ENCODE measurements at places on chromosomes 2 and 18.

- DNase-seq = no peak
Measured at GRCh38 chr2:85681776-85682175, 12.4 kb upstream of the GNLY start.

DNA sequence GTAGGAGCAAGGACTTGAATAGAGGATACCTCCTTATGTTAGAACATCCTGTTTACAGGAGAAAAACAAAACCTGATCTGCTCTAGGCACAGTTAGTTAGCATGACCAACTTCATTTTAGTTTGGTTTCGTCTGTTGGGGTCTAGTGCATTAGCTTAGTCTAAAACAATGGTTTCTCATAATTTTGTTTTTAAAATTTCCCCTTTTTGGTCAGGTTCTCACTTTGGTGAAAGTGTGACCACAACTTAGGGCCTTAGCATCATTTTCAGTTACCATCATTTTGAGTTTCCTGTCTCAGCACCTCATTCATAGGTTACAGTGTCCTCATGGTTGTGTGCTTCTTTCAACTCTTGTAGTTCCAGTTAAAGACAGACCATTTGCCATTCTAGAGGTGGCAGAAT is 1277.0 kb upstream of the SLC39A10 start:
- DNase-seq = no peak

GRCh38 chr18:50183556-50183955 is 11.4 kb downstream of the MYO5B start:
- DNase-seq = no peak

- DNase-seq = no peak
Measured at GRCh38 chr2:98455494-98455976, 10.9 kb downstream of the INPP4A start.

GRCh38 chr2:135096665-135097446 is 44.8 kb downstream of the RAB3GAP1 start:
- DNase-seq = no peak

GRCh38 chr2:189530965-189531637 is 49.5 kb downstream of the SLC40A1 start:
- DNase-seq = no peak

GRCh38 chr18:34740101-34740500 is 30.0 kb downstream of the DTNA start:
- no peak for DNase-seq

GRCh38 chr2:45909677-45910191 is 258.3 kb downstream of the PRKCE start:
- no peak for DNase-seq

DNA sequence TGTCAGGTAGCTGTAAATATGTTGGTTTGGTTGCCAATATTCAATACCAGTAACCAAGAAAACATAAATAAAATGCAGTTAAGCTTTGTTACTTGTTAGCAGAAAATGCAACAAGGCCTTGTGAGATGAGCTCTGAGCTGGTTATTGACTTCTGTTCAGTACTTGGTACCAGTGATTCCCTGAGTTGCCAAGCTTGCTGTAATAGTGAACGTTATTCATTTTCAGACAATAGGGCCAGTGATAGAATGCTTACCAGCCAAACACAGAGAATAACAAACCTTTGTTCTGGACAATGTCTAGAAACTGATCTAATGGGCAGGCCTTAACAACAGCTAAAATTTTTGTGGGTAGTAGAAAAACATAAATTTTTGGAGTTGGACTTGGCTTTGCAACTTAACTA is 29.5 kb downstream of the RASGRP3 start:
- DNase-seq = no peak

- DNase-seq = no peak
Measured at GRCh38 chr2:60925994-60926740, 44.8 kb downstream of the REL start.

- DNase-seq = no peak
Measured at GRCh38 chr2:233989221-233989858, 61.2 kb upstream of the SPP2 start.

GRCh38 chr2:215998636-215999035 is 14.7 kb downstream of the MREG start:
- DNase-seq = no peak

DNA sequence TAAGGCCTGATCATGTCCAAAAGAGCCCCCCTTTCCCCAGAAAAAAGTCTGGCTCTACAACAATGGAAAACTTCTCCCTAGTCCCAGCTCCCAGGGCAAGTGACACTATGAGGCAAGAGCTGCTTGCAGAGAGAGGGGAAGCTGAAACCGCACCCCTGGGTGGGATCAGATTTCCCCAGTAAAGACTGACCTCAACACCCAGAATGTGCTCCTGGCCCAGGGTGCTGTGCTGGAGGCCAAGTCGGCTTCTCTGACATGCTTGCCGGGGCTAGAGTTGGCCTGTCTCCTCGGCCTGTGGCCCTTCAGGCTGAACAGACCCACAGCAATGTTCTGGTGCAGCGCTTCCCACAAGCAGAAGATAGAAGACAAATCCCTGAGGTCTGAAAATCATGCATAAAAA is 18.4 kb upstream of the ST8SIA3 start:
- no peak for DNase-seq

DNA sequence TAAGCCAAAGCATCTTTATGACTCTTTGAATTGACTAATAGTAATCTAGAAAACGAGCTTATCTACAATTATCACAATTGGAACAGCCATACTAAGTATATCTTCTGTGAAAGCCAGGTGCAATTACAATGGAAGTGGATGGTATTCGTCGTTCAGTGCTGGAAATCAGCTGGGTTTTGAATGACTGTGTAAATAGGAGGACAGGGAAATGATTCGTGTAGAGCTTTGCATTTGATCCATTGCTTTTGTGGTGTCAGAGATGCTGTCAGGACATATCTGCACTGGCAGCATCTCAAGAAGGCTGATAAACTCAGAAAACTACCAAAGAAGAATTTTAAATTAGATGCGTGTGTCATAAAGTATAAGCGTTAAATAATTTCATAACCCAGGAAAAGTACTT is 187.1 kb downstream of the ZNF407 start:
- no peak for DNase-seq

- no peak for DNase-seq
Measured at GRCh38 chr2:7692657-7693161, 775.5 kb downstream of the RNF144A start.

GRCh38 chr2:196260546-196260945 is 89.2 kb upstream of the STK17B start:
- DNase-seq = no peak

GRCh38 chr2:71816815-71817214 is 330.8 kb downstream of the CYP26B1 start:
- DNase-seq = no peak

DNA sequence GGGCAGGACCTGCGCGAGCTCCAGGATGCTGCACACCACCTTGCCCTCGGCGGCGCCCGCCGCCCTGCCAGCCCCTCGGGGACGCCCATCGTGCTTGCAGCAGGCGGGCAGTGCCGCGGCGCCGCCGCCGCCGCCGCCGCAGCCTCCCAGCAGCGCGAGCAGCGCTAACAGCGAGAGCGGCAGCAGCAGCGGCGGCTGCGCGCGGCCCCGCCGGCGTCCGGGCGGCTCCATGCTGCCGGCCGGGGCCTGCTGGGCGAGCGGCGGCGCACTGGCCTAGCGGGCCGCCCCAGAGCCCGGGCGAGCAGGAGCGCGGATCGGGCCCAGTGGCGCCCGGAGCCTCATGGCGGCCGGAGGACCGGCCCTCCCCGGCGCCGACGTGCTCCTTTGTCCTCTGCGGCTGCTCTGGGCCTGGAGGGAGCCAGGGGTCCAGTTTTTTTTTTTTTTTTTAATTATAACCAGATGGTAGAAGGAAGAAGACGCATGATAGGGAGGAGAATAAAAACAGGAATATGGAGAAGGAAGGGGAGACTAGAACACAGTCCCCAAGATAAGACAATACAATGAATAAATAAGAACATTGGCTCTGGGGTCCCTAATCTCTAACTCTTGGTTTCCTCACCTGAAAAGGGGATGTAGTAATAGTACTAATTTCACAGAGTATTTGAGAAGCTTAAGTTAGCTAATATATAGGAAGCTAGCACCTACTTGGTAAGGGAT is 17.1 kb upstream of the ANKRD62 start:
- no peak for DNase-seq

DNA sequence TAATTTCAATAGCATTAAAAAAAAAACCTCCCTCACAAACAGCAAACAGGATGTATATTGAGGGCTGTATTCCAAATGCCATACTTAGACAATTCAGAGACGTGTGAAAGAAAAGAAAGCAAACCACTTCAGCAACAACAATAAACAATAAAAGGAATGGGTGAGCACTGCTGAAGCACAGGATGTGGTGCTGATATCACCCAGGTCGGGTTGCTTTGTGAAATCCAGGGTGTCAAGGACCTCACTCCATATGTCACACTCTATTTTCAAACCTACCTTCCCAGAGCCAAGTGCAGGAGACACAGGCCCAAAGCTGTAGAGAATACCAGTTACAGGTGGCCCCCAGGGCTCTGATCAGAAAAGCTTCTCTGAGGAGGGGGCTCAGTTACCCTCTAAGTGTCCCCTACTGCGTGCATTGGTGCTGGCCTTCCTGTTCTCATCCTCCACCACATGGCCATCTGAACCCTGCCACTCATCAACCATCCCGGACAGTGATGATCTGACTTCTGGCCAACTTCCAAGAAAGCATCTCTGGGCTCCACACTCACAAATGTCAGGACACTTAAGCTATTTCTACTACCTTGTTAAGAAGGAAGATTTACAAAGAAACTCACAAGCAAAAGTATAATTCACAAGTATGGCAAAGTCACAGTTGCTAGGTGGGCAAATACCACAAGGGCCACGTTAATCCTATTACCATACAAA is 363.0 kb downstream of the SS18 start:
- no peak for DNase-seq

- DNase-seq = no peak
Measured at GRCh38 chr2:207318181-207318628, 152.5 kb upstream of the KLF7 start.

DNA sequence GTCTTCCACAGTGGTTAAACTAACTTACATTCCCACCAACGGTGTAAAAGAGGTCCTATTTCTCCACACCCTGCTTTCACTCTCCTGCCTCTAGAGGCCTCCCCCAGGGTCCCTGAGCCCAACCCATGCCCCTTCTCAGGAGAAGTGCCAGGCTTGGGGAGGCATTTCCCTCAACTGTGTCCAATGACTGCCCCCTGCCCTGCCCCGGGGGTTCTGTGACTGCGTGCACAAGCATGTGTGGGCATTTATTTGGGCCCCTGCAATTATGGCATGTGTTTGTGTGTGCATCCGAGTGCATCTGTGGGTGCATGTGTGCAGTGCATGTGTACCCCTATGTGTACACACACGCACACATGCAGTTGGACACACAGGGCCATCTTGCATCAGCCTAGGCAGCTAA is 57.3 kb downstream of the INHBB start:
- DNase-seq = no peak

DNA sequence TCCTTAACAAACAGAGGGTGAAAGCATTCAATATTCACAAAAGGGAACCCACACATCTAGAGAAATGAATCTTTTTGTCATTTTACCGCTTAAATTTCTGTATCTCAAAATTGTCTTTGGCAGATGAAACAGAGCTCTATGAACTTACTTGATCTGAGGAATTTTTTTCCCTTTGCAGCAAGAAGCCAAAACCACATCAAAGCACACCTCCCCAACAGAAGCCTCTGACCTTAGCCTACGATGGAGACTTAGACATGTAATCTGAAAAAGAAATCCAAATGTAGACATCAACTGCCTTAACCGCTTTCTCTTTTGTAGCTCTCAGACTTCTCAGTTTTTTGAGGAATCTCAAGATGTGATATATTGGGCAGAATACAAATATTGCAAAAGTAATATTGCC is 287.9 kb upstream of the HNMT start:
- DNase-seq = no peak

GRCh38 chr2:19198381-19198780 is 160.0 kb downstream of the OSR1 start:
- DNase-seq = no peak

DNA sequence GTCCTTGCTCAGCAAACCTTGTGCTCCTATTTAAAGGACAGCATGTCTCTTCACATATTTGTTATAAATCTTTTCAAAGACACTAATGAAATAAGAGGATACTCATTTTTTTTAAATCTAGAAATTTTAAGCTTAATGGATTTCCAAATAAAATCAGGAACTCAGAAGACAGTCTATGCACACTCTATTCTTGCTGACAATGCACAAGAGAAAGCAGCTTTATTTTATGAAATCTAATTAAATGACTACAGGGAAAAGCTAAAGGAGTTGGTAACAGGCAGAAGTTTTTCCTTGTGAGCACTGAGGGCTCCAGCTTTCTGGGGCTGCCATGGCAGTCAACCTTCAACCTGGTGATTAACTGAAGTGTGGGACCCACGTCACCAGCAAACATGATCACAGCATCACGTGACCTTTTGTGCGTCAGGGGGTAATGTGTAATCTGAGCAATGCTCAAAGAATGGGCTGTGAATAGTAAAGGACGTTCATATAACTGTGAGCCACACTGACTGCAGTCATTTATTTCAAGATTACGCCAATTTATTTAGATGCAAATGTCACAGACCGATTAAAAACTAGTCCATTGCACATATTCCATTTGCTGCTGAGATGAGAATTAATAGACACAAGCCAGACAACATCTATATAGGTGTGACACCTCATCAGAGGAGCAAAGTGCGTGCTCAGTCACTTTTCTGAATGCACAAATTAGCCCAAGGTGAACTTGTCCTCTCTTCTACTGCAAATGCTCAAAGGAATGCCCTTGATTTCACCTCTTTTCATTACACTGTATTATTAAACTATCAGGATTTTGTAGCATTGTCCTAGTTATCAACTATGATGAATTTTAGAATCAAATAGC is 11.6 kb upstream of the DNER start:
- no peak for DNase-seq

- DNase-seq = no peak
Measured at GRCh38 chr2:24380820-24381219, 20.5 kb upstream of the ITSN2 start.

DNA sequence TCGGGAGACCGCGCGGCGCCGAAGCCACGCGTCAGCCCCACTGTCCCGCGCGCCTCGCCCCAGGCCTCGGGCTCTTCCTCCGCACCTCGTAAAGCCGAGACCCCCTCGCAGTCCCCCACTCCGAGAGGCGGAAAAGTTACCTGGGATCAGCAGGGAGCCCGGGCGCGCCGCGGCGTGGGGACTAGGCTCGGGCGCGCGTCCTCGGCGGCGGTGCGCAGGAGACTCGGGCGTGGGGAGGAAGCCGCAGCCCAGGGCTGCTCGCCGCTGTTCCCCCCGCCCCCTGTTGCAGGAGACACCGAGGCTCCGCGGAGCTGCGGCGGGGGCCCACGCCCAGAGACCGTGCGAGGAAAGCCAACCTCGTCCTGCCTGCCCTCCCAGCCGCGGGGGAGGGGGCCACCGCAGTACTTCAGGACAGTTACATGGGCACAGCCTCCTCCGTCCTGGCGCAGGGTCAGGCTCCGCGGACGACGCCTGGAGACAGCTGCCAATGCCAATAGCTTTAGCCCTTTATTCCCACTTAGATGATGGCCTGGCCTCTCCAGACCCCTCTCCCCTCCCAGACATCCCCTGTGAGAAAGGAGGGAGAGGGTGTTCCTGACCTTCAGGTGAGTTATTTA is at the start of gene EPB41L3:
EPB41L3 (minus strand) TSS at position 225 of the 617 bp plus-strand sequence. CDS start 54,814 bp downstream, outside the sequence.
- DNase-seq = no peak

- no peak for DNase-seq
Measured at GRCh38 chr2:148957023-148957422, 81.5 kb upstream of the LYPD6B start.

Measured in stimulated activated CD4-positive, alpha-beta T cell treated with anti-CD3 and anti-CD28 coated beads, Interleukin-12 subunit alpha, Interleukin-12 subunit beta, amount 100 ng/mL, for 48 hours (primary cell).